ENCODE measurements at places on chromosomes 2 and 18. TPM values are rescaled to one million over a fixed set of nuclear protein-coding genes. Genes with fewer than 3 reads are reported as not detected.
A peak's percentile ranks its signal among the peaks of the same experiment; 100 is the strongest.

Gene CNGA3
- 0.38 TPM for total RNA-seq

Gene CDK5R2
- total RNA-seq, result not detected

Gene TWSG1
- total RNA-seq, result 69.0 TPM

Gene HOXD12
- not detected for total RNA-seq

Gene KIAA2012
- not detected for total RNA-seq

Gene RSAD2
- 3.8 TPM for total RNA-seq

Gene SPDYA
- 1.7 TPM for total RNA-seq

GRCh38 chr18:64259871-64260270, 111.0 kb upstream of the LINC00305 start:
- no peak for DNase-seq

DNA sequence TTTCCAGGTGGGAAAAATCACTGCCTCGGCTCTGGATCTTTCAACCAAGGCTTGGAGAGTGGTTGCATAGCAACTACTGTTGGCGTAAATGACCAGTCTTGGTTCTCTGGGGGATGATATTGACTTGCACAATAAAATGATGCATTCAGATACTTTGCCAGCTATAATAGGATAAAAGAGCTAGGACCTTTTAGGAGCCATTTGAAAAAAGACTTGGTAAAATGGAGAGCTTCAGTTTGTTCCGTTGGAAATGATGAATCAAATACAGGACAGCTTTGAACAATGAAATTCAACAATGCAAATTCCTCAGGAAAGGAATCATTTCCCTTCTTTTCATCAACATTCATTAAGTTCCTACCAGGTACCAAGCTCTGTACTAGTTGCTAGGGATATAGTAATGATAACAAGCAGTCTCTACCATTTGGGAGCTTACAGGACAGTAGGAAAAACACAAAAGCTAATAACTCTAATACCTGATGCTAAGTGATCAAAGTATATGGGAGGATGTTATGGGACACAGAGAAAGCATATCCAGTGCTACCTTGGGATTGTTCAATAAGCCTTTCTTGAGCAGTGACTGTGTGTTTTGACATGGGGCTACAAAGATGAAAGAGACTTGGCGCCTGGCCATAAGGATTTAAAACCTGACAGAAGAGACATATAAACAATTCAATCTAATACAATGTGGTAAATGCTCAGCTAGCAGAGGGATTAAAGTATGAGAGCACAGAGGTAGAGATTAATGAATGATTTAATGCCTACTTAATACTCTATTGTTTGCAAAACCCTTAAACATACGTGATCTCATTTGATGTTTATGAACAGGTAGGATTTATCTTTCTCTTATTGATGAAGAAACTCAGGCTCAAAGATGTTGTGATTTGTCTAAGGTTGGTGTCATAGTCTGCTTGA, 110.7 kb downstream of the QPCT start:
- no peak for DNase-seq

DNA sequence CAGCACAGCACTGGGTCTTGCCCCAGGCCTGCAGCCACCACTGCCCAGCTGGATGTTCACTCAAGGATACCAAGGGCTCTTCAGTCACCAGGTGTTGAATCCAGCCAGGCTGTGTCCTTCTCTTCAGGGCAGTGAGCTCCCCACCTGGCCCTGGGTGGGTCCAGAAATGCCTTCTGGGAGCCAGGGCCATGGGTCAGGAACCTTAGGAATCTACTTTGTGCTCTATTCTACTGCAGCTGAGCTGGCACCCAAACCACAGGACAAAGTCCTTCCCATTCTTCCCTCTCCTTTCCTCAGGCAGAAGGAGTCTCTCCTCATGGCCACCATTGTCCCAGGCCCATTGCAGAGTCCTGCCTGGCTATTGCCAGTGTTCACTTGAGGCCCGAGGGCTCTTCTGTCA, 13.0 kb downstream of the STRADB start:
- no peak for DNase-seq

DNA sequence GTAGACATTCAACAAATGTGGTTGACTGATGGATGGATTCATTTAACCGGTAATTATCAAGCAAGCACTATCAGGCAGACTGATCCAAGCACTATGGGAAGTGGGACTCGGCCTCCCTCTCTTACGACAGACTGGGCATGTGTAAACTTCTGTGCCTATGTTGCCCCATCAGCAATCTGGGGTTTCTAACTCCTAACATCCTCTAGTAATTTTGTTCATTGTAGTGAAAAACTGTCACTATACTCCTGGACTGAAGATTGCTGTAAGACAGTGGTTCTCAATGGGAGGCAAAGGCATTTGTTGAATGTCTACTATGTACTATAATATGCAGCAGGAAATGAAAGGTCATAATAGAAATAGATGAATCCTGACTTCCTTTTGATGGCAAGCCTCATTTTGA, 51.2 kb upstream of the CREB1 start:
- DNase-seq, result no peak

GRCh38 chr2:177772529-177772928, 300.0 kb downstream of the PDE11A start:
- no peak for DNase-seq

DNA sequence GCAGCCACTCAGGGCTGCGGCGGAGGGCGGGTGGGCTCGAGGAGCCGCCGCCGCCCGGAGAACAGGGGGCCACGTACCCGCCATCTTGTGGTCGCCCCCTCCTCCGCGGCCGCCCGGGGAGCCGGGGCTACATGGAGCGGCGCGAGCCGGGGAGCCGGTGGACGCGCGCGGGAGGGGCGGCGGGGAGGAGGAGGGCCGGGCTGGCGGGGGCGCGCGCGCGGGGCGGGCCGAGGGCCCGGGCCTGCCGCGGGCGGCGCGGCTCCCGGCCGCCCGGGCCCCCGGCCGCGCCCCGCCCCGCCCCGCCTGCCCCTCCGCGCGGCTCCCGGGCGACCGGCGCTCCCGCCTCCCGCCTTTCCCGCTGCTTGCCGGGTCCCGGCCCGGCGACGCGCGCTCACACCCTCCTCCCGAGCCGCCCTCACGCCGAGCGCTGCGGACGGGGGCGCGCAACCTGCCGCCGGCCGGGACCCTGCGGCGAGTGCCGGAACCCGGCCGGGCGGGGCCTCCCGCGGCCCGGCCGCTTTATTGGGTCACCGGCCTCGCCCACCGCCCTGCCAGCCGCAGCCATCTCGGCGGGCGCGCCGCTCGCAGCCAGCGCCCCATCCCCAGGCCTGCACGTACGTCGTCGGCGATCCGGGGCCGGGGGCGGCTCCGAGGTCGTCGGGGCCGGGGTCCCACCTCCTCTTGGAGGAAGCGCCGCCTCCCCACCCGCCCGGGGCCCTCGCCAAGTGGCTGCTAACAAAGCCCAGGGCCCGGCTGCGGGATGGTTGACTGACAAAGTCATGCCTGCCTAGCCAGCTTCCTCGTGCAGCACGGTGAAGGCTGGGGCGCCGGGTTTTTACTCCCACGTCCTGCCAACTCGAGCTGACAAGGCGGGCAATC, at the start of gene PPP4R1:
TSS of gene PPP4R1 (minus strand) at position 159 of the 879 bp plus-strand sequence. CDS start at position 84, 75 bp downstream.
- DNase-seq, result peak; percentile 93

GRCh38 chr2:223475901-223476300, 126.3 kb downstream of the SCG2 start:
- no peak for DNase-seq

DNA sequence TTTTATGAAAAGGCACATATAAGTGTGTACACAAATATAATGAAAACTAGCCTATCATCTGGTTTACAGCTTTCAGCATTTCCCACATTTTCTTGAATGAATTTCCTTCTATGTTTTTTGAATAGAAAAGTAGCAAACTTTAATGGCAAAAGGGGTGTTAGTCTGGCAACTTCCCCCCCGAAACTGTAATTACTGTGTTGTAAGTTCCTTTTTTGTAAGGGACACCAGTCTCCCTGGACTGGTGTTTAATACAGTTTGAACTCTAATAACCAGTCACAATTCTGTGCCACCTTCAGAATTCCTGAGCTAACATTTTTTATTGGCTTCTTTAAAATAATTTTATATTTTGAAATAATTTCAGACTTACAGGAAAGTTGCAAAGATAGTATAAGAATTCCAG, 94.2 kb downstream of the ACSL3 start:
- no peak for DNase-seq
